Activated CD4-positive, CD25-positive, alpha-beta regulatory T cell (primary cell): ENCODE measurements at places on chromosomes 6 and 20.

GRCh38 chr6:32432050-32432450 is 7.6 kb upstream of the HLA-DRA start:
- no peak for DNase-seq

- DNase-seq: no peak
Observed at GRCh38 chr20:50213531-50214106, 23.0 kb downstream of the CEBPB start.

DNA sequence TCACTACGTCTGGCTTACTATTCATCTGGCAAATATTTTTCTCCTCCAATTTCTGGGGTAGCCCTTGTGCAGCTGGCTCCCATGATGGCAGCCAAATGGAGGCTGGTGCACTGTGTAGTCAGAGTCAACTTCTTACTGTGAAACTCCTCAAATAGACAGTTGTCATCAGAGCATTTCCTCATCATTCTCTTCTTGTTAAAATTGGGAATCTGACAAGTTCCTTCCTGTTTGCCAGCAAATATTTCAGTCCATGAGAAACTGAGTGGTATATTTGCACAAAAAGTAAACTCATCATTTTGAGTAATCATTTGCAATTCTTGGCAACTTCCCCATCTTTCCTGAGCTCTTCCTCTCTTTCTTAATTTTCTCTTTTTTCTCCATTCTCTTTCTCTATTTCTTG is 394.9 kb upstream of the RGS17 start:
- DNase-seq: no peak

GRCh38 chr20:2814587-2815051 is at the start of gene C20orf141:
Gene C20orf141 (plus strand): TSS chr20:2814987. CDS start chr20:2815185, 198 bp downstream.
- DNase-seq: no peak

DNA sequence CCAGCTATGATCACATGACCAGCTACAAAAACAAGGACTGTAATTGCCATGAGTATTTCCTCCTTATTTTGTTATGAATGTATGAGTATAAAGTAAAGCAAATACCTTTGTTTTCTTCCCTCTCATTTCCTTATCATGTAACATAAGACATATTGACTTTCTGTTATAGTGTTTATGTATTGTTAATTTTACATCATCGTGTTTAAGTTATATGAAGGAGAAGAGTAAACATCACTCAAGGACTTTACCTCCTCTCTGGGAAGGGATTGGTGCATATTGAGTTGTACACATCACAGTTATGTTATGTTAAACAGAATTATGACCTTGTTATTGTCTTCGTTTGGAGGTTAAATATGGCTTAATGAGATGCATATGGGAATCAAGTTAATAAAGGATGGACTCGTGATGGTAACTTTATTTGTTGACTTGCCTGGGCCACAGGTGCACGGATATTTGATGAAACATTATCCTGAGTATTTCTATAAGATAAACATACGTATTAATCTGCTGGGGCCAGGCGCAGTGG is 57.3 kb upstream of the CNKSR3 start:
- DNase-seq: no peak

DNA sequence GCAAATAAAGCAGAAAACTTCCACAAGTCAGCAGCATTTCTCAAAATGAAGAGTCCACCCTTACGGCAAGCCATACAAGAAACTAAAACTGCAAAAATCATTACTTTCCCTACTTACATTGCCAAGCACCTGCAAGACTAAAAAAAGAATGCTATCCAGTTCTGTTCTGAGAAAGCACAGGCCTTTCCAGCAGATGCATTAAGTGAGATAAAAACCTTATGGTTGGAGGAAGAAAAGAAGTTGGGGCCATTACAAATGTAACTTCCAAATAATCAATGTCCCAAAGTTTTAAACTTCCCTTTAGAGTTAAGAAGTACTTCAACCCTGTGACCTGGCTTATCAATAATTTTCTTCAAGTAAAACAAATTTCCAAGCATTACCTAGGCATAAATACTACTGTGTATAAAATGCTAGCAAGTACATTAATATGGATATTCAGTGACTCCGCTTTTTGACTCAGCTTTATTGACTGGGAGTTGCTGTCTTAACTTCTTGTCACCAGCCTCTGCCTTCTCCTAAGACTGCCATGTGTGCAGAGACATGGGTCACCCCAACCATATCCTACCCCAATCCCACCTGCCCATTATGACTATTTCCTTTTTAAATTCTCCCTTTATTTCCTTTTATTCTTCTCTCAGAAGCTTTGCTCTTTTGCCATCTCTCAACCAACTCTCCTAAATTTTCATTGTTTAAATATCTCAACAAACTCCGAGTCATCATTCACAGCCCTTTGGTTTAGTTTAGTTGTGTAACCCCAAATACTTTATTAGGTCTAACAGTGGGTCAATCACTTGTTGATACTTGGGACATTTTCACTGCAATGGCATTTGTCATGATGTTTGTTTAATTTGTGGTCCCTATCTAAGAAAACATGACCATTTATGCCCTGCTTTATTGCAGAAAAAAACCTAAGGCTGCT is 49.7 kb downstream of the SLC22A23 start:
- DNase-seq: no peak

GRCh38 chr20:16419138-16419715 is 154.0 kb downstream of the KIF16B start:
- no peak for DNase-seq

- DNase-seq: no peak
Observed at GRCh38 chr6:137222381-137222780, 3.2 kb upstream of the IFNGR1 start.

DNA sequence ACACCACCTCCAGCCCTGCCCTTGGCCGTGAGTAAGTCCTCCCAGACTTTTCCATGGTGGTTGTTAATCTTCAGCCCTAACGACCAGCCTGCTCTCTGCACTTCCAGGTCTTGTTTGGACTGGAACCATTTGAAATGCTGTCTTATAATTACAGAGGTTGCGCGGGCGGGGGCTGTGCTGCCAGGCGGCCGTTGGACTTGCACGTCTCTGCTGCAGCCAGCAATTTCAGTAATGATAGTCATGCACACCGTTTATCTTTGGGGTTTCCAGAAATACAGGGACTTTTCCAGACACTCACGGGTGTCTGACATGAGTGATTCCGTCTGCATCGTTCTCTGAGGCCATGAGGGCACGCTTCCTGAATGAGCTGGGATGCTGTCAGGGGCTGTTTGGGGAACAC is 118.2 kb downstream of the BMP7 start:
- no peak for DNase-seq

GRCh38 chr6:91653895-91654294 is 1067.0 kb upstream of the MAP3K7 start:
- DNase-seq: no peak

DNA sequence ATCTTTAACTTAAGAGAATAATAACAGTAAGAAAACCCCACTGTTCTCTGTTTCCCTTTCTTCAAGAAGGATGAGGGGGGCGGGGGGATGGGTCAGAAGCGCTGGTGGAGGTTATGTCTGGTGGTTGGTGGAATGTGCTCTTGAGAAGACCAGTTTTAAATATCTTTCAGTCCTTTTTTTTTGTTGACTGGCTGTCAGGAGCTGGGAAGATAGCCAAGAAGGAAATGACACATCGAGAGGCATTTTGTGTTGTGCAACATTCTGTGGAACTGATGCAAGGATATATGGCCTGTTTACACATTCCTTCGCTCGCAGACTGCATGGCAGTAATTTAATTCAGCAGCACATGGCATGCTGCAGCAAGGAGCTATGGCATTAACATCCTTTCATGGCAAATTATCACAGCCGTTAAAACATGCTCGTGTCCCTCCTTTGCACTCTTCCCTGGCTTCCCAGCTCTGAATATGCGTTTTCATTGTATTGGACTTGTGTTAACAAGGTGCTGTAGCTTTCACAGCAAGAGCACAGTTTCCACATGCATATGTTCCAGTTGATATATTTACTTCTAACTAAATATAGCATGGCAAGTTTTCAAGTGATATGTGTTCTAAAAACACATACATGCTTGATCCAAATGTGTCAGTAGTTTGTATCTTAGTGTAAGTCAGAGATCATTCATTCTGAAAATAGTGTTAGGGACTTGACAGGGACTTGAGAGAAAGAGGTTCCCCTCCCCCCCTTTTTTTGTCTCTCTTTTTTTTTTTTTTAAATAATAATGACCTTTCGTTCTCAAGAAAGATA is 68.2 kb upstream of the SUPT3H start:
- DNase-seq: no peak

DNA sequence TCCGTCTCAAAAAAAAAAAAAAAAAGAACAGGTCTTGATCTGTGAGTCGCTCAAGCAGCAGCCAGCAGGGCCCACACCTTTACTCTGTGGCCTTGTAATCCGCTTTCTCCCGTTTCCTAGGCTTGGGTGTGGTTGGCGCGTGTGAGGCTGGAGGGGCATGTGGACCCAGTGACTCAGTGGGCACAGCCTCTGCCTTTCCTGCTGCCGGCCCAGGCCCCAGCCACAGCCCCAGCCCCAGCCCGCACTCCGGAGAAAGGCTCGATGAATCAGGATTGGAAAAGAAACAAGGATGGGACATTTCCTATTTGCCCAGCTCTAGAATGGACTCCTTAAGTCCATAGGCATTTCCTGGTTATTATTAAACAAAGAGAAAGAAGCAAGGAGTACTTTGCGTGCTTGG is 4.3 kb downstream of the BHLHE23 start:
- no peak for DNase-seq

- no peak for DNase-seq
Observed at GRCh38 chr6:30319146-30319835, 7.4 kb upstream of the TRIM39 start.

- DNase-seq: no peak
Observed at GRCh38 chr20:63126876-63127699, 88.8 kb downstream of the YTHDF1 start.

GRCh38 chr20:35571555-35571954 is 29.7 kb downstream of the ERGIC3 start:
- DNase-seq: no peak

GRCh38 chr6:42355416-42355815 is 96.3 kb downstream of the TRERF1 start:
- no peak for DNase-seq

GRCh38 chr6:79564636-79565035 is 27.4 kb upstream of the LCA5 start:
- DNase-seq: no peak

DNA sequence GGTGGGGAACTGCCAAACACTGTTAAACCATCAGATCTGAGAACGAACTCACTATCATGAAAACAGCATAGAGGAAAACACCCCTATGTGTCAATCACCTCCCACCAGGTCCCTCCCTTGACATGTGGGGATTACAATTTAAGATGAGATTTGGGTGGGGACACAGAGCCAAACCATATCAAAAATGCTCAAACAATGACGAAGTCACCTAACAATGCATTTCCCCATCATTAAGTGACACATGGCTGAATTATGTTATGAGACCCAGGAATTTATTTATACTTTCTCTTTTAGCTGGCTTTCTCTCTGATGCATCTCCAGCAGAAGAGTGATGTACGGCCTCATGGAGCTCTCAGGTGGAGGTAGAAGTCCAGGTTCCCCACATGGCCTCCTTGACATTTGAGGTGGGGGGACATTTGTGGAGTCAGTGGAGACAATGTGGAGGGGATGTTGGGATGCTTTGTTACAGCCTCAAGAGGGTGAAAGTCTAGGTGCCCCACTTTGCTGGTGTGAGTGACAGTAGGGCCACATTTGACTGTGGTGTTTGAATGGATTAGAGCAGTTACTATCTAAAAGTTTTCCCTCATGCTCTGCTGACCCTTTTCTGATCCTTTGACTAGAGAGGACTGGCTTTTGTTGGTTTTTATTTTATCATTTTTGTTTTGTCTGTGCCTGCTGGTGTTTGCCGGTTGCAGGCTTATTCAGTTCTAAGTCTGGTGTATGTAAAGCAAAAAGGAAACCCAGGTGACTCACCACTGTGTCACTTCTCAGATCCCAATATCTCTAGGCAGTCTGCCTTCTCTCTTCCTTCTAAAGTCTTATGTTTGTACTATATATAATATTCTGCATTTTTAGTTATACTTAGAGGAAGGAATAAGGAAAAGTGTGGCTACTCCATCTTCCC is 18.5 kb upstream of the DCBLD1 start:
- DNase-seq: no peak

DNA sequence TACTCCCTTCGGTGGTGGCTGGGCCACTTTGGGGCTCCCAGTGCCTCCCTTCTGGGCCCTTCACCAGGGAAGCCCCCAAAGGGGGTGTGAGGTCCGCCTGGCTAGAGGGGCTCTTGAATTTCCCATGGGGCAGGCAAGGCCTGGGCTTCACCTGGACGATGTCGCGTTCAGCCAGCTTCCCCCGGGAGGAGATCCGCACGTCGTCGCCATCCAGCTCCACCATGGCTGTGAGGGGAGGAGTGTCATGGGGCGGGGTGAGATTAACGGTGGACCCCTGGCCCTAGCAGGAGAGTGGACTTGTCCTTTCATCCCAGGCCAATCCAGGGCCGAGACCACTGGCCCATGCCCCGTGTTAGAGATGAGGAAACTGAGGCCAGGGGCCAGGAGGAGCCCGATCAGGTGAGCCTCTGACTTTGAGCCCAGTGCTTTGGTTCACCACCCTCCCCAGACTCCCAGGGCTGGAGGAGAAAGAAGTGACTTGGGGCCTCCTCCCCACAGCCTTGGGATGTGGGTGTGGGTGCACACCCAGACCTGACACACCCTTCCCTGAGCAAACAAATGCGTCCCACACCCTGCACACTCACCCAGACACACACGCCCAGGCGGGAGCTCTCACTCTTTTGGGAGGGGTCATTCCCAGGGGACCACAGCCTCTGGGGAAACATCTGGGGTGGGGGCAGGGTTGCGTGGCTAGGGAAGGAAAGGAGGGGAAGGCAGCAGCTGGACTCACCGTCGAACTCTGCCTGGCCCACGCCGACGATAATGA is 46.1 kb downstream of the RAB44 start:
- DNase-seq: no peak

DNA sequence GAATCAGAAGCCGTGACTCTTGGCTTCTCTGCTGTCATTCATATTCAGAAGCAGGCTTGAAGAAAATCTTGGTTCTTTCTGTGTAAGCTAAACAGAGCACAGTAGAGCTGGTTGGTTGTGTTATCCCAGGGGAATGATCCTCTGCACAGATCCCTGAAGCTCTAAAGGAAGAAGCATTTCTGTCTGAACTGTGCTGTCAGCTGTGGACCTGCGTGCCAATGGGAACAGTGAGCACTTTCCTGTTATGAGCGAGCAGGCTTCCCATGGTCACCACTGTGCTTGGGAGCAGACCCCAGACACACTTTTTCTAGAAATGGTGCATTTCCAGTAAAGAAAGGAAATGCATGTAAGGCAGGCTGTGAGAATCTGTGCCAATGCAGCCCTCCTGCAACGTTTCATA is 490.2 kb downstream of the EPM2A start:
- DNase-seq: no peak

GRCh38 chr20:18004384-18005031 is 35.7 kb downstream of the MGME1 start:
- no peak for DNase-seq

GRCh38 chr6:72861935-72862432 is 240.1 kb downstream of the KCNQ5 start:
- DNase-seq: no peak

GRCh38 chr6:48429021-48429420 is 318.0 kb upstream of the PTCHD4 start:
- no peak for DNase-seq

DNA sequence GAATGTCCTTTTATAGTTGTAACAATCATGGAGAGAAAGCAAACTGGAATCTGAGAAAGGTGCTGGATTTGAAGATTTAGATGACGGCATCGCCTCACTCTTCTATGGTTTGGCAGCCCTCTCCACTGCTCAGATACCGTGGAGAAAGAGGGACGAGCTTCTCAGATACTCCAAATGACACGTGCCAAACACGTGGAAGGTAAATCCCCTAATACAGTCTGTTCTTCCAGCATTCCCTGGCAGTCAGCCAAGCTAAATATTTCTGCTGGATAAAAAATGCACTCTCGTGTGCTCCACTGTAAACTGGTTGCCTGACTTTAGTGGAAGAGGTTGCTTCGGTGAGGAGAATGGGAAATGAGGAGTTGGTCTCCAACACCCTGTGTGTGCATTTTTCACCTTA is 16.7 kb upstream of the PRDM1 start:
- no peak for DNase-seq
